ENCODE measurements at places on chromosomes 11 and 22.

- no peak for DNase-seq
Measured at GRCh38 chr11:68047437-68048290, 8.8 kb downstream of the TCIRG1 start.

GRCh38 chr11:13329670-13330356 lies 52.2 kb downstream of the BMAL1 start:
- no peak for DNase-seq

DNA sequence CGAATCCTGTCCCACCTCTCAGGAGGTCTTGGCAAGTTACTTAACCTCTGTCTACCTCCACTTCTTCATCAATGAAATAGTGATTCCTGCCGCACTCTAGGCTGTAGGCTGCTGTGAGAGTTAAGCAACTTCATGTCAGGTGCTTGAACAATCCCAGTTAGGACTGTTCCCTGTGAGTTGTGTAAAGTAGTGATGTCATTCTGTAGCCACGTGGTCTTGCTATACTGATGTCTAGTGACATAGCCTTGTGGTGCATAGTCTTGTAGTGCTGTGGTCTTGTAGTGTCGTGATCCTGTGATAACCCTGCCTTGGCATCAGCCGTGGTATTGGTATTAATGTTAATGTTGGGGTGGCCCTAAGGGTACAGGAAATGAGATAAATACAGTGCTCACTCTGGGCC lies 30.3 kb upstream of the PRR5 start:
- no peak for DNase-seq

- DNase-seq: no peak
Measured at GRCh38 chr22:29801796-29802195, 34.6 kb downstream of the UQCR10 start.

- DNase-seq: no peak
Measured at GRCh38 chr11:116335078-116335477, 437.7 kb downstream of the BUD13 start.

- DNase-seq: no peak
Measured at GRCh38 chr11:111941963-111942362, 4.8 kb downstream of the DIXDC1 start.

DNA sequence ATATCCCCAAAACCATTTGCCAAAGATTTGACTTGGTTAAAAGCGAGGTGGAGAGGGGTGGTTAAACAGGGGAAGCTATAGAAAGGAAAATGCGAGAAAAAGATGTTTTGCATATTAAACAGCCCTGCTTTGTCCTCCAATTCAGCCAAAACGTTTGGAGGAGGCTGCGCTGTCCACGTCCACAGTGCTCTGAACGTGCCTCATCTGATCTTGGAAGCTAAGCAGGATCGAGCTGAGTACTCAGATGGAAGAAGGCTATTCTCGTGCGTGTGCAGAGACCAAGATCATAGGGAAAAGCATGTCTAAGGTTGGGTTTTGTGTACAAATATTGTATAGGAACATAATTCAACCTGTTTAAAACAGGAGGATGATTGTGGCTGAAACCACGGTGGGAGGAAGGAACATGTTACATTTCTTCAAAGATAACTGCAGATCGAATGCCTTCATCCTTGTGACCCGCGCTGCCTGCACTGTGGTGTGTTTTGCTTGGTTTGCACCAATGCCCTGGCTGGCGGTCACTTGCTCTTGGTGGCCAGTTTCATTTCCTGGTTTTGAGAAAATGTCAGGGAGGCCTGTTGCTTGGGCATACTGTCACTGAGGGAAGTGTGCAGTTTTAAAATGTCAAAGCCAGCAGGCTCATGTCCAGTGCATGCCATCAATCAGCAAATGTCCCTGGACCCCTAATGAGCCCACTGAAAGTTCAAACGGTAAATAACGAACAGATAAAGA lies 40.4 kb downstream of the FLI1 start:
- DNase-seq: no peak

DNA sequence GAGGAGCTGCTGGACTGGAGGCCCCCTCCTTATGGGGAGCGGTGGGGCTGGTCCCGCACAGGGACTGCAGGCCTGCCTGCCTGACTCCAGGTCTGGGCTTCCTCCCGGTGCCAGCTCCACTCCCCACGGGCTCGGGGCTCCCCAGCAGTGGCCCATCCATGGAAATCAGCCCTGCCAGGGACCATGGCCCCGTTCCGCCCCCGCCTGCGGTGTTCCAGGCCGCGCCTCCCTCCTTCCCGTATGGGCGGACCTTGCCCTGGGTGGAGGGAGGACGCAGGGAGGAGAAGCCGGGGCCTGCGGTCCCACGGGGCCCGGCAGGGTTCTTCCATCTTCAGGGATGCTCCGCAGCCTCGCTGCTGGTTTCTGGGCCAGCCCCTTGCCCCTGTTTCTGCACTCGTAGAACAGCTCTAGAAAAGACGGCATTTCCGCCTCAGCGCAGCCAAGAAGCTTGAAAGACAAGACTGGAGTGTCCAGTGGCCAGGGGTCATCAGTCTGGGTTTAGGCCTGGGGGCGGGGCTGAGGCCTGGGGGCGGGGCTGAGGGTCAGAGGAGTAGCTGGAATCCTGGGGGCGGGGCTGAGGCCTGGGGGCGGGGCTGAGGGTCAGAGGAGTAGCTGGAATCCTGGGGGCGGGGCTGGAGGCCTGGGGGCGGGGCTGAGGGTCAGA lies 1330.6 kb downstream of the BRD1 start:
- DNase-seq: no peak

DNA sequence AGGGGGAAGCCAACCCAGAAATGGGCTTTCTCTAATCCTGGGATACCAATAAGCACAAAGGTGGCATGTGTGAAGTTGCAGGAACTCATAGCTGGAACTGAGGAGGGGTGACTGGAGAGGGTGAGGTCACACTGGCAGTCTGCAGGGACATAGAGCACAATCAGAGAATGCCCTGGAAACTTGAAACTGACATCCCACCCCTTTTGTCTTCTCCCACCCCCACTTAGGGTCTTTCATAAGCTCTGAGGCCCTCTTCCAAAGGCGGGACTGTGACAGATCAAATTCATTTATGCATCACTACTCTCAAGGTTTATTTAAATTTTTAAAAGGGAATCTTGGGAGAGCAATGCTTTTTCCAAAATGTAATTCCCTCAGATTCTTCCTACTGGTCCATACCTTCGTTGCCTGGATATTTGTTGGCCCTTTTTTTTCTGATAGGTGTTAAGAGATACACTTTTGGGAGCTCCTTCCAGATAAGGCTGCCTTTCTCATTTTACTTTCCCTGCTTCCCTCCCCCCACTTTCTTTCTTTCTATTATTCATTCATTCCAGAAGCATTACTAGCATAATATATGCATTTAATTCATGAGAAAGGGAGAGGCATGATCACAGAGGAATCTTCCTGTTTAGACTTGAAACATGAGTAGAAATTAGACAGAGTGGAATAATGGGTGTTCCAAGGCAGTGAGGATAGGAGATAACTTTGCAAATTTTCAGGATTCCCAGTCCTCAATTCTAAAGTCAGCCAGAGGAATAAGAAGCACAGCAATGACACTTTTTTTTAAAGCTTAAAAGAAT lies 14.8 kb downstream of the OR51E2 start:
- DNase-seq: no peak

- no peak for DNase-seq
Measured at GRCh38 chr11:123338997-123339752, 90.9 kb upstream of the GRAMD1B start.

- no peak for DNase-seq
Measured at GRCh38 chr11:2328021-2328420, 26.2 kb downstream of the TSPAN32 start.

DNA sequence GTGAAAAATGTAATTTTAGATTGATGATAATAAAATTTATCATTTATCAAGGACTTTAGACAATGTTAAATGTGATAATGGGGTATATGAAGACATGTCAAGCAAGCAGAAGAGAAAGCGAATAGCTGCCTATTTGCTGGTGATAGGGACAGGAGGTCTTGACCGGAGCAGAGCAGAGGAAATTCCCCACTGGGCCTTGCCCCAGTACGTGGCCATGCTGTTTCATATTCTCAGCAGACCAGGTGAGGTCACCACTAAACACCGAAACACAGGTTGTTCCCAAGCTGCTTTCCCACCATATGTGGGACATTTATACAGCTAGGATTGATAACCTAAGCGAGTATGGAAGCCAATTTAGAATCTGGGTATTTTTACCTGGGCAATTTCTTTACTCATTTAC lies 1629.6 kb downstream of the FAM181B start:
- no peak for DNase-seq
